ENCODE measurements at places on chromosomes 4 and X. TPM values are rescaled to one million over a fixed set of nuclear protein-coding genes. Genes with fewer than 3 reads are reported as not detected.

ADH5 gene
- total RNA-seq = 136 TPM

TREX2 gene
- total RNA-seq = 0.63 TPM

DMP1 gene
- total RNA-seq = not detected

DNA sequence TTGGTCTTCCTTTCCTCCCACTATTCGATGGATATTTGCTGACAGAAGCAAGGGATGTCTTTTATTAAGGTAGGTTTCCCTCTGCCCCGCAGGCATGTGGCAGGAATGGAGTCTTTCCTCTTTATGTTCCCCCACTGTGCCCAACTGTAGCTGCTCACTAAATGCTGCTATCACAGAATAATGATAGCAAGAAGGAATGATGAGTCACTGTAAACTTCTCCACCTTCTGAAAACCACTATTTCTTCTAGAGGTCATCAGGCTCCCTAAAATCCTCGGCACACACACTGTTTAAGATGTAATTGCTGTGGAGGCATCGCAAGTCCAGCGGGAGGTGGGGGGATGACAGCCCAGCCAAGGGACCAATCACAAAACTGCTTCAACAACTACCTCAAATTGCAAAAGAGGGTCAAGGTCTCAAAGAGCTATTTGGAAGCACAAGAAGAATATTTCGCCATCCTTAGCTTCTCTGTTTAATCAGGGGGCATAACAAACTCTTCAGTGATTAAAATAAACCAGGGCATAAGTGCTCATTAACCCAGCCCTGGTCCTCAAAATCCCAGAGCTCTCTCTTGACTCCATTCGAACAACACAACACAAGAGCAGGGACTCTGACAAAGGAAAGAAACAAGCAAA, 13.9 kb downstream of the QDPR start:
- DNase-seq = no peak

DNA sequence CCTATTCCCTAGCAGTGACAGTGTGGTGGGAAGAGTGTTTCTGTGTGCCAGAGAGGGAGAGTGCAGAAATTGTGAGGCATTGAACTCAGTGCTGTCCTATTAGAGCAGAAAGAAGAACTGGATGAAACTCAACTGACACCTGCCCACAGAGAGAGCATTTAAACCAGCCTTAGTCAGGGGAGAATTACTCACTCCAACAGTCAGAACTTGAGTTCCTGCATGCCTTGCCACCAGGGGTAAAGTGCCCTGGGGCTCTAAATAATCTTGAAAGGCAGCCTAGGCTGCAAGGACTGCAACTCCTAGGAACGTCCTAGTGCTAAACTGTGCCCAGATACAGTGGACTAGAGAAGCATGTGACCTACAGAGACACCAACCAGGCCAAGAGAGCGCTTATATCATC, 12.8 kb downstream of the CYSLTR1 start:
- no peak for DNase-seq

- DNase-seq = no peak
These were observed 169.6 kb upstream of the GLRA2 start for GRCh38 chrX:14359727-14360126.

GRCh38 chr4:188400451-188400850, 261.2 kb downstream of the TRIML1 start:
- no peak for DNase-seq

- DNase-seq = no peak
These were observed 918.7 kb upstream of the POU3F4 start for GRCh38 chrX:82589410-82589809.
